ENCODE measurements at places on chromosomes 16 and 17.

GRCh38 chr16:57500578-57501111, 14.4 kb upstream of the DOK4 start:
- no peak for DNase-seq

DNA sequence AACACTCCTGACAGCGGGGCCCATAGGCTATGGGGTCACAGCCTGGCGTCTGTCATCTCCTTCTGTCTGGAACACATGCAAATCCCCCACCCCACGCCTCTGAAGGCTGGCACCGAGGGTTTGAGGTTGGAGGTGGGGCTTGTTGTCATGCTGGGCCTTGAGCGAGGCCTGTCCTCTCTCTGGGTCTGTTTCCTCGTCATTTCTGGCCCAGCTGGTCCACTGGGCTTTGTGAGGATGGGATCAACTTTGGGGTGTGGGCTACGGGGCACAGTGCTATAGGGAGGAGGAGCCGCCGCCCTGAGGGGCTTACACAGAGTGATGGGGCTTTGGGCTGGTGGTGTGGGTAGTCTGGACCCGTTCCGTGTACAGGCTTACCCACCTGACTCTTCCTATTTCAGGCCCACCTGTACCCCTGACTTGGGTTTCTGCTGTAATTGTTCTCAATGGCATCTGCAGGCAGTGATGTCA, 87.5 kb downstream of the AMFR start:
- DNase-seq: no peak

DNA sequence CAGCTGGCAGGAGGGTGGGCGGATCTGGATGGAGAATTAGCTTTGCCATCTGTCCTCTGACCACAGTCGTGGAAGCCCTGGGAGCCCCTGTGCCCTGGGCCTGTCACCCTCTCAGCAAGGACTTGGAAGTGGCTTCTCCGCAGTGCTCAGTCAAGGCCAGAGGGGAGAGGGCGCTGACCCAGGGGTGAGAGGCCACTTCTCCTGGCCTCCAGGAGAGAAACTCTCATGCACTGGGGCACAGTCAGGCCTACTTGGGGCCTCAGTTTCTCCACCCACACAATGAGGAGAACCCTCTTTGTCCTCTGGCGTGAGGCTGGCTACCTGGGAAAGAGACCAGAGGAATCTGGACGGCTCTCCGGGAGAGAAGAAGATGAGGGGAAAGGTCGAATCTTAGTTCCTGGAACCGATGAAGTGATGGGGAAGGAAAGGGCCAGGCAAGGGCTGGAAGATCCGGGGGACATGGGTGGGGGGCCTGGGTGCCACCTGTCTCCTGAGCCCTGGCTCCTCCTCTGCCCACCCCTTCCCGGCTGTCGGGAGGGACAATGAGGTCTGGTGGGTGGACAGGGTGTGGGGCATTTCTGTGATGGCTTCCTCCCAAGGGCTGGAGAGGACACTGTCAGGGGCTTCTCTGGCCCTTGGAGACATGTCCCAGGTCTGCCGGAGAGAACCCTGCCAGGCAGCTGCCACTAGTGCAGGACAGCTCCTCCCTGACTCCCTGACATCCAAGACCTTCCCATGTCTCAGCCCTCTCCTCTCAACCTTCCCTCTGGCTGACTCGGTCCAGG, 9.0 kb upstream of the ARHGAP27 start:
- DNase-seq: no peak

DNA sequence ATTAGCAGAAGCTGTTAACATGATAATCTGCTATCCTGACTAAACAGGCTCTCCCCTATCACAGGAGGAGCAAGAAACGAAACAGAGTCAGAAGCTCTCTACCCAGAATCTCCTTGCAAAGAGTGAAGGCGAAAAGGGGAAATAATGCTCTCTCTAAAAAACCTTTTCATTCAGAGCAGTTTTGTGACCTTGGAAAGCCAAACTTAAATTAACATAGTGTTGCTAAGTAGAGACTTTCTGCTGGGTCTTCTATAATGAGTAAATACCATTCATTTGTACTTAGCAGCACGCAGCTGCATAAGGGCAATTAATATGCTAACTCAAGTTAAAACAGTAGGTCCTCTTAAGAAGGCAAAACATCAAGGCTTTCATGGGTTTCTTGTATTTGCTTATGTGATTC, 101.7 kb upstream of the GPR139 start:
- DNase-seq: no peak

DNA sequence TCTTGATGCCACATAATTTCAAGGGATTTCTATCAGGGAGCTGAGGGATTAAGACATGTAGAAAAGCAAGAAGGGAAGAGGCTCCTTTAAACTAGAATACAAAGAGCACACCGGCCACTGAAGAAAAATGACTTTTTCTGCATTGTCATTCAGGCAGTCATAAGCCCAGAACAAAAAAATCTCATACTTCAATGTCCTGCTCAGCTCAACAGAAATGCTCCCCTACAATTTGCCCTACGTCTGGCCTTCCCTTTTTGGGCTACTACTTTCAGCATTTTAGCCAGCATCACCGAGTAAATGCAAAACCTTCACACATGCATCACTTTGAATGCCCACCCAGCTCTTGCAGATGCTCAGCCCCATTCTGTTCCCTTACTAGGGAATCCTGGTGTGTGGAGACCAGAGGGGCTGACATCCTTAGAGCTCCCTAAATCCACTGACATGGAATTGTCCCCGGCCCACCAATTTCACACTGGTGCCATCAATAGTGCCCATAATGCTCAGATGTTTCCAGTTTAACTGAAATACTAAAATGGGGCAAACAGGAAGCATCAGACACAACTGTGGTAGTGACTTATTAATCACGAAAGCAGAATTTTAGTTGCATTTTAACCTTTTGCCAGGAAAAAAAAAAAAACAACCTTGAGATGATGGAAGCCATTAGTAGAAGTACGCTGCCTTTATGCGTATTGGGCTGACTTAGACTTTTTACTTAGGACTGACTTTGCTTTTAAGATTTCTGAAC, 2.7 kb downstream of the MAP3K14 start:
- DNase-seq: no peak

DNA sequence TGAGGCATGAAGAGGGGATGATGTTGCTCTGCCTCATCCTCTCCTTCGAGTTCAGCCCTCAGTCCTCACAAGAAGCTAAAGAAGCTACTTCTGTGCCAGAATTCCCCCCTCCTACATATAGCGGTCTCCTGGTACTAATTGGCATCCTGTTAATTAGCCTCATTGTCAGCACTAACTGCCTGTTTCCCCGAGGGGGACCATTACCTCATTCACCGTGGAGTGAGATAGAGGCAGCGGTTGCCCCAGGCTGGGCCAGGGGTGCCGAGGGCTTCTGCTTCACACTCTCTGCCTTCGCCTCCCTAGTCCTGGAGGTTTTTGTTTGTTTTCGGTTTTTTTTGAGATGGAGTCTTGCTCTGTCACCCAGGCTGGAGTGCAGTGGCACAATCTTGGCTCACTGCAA, 5.7 kb upstream of the MINK1 start:
- no peak for DNase-seq

- no peak for DNase-seq
Measured at GRCh38 chr16:12754824-12755543, 48.7 kb downstream of the CPPED1 start.

DNA sequence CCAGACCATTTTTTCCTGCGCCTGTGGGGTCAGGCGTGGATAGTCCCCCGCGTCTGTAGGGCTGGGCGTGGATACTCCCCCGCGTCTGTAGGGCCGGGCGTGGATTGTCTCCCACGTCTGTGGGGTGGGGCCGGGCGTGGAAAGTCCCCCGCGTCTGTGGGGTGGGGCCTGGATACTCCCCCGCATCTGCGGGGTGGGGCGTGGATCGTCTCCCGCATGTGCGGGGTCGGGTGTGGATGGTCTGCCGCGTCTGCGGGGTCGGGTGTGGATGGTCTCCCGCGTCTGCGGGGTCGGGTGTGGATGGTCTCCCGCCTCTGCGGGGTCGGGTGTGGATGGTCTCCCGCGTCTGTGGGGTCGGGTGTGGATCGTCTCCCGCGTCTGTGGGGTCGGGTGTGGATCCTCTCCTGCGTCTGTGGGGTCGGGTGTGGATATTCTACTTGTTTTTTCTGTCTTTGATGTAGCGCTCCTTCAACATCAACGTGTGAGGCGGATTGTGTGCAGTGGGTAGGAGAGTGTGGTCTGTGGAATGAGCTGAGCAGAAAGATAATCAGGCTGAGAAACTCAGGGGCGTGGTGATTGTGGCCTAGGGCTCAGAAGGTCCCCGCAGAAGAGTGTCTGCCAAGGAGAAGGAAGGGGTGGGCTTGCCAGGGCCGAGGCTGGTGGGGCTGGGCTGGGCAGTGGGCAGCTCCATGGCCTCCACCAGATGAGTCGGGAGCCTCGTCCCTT, 3.2 kb downstream of the GNPTG start:
- DNase-seq: no peak

DNA sequence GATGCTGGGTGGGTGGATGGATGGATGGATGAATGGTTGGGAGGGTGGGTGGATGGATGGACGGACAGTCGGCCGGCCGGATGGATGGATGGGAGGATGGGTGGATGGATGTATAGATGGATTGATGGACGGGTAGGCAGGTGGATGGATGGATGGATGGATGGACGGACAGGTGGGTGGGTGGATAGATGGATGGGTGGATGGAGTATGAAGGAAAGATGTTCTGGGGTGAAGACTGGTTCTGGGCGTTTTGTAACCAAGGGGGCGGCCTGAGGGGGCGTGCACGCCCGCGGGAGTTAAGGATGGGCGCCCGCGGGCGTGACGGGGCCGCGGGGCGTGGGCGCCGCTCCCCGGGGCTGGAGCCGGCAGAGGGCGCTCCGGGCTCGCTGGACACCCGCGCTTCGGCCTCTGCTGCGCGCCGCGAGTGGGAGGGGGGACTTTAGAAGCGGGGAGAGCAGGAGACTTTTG, at the start of gene NECAB2:
Gene NECAB2 (plus strand): TSS at position 407 of the 468 bp plus-strand sequence. CDS start 405 bp downstream, outside the sequence.
- DNase-seq: no peak

- peak; percentile 73 for DNase-seq
Measured at GRCh38 chr17:81577278-81578000, 25.3 kb upstream of the FAAP100 start.

DNA sequence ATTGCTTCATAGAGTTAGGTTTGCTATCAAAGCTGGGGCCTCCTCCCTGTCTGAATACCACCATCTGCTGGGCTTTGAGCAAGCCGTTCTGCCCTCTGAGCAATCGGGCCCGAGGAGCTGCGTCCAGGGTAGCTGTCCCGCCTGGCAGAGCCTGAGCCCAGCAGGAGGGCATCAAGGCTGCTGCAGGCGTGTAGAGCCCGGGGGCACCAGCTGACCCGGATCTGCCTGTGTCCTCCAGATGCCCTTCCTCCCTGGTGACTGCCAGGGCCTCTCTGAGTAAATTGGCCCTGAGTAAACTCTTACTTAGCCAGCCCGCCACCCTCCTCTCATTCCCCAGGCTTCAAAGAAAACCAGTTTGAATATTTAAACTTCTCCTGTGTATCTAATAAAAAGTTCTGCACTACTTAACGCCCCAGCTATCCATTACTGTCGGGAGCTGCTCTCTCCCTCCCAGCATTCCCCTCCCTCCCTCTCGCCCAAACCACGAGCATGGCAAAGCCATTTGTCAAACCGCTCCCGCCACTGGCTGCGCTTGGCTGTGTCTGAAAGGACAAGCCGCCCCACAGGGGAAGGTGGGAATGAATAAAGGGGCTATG, 16.4 kb downstream of the CDK5RAP3 start:
- DNase-seq: no peak

DNA sequence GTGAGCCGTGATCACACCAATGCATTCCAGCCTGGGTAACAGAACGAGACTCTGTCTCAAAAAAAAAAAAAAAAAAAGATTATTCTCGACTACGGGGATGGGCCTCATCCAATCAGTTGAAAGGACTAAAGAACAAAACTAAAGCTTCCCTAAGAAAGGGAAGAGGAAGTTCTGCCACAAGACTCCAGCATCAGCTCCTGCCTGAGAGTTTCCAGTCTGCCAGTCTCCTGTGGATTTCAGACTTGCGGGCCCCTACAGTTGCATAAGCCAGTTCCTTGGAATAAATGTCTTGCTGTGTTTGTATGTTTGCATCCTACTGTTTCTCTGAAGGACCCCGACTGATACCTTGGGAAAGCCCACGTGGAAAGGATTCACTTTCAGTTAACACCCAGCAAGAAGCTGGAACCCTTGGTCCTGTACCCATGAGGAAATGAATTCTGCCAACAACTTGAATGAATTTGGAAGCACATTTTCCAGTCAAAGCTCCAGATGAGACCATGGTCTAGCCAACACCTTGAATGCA, 26.3 kb upstream of the FZD2 start:
- peak; percentile 49 for DNase-seq

DNA sequence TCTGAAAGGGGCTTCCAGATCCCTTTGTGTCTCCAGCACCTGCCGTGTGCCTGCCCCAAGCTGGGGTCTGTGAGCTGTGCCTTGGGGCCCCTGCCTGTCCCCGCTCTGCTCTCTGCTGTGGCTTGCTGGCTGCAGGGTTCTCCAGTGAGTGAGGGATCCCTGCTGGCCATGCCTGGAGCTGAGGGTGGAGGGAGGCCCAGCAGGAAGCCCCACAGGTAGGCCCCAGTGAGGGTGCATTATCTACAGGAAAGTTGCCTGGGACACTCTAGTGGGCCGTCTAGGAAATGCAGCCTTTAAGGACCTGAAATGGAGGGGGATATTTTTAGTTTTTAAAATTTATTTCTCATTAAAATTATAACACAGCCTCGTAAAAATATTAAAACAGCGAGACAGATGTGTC, 50.9 kb downstream of the JPH3 start:
- no peak for DNase-seq

DNA sequence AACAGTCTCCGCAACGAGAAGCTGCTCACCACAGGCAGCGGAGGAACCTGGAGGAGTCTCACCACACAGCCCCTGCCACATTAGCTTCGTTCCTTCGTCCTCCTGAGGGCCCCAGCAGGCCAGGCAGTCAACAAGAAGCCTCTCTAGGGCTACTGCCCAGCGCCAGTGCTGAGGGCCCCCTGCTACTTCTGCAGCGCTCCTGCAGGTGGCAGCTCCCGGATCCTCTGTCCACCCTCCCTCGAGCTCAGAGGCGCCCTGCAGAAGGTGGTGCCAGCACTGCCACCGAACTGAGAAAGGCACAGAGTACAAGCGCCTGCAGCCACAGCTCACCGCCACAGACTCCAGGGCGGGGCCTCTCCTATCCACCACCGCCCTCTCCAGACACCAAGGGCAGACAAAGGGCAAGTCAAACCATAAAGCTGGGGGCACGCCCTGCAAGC, 27.3 kb downstream of the KDM8 start:
- DNase-seq: peak; percentile 92

DNA sequence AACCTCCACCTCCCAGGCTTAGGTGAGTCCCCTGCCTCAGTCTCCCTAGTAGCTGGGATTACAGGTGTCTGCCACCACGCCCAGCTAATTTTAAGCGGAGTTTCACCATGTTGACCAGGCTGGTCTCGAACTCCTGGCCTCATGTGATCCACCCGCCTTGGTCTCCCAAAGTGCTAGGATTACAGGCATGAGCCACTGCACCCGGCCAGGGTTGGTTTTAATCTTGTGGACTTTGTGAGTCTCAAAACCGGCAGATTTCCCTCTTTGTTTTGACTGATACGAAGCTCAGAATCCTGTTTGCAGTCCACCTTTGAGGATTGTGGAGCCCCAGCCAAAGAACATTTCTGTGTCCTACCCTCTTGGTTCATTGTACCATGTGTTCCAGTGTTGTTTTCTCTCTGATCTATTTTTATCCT, 16.4 kb upstream of the CPSF4L start:
- no peak for DNase-seq

- no peak for DNase-seq
Measured at GRCh38 chr17:63476854-63477479, at the start of gene ACE. Gene ACE (plus strand): TSS chr17:63477061. CDS start chr17:63477095, 34 bp downstream.

GRCh38 chr17:16962804-16963203, 9.1 kb downstream of the TNFRSF13B start:
- no peak for DNase-seq

- peak; percentile 88 for DNase-seq
Measured at GRCh38 chr17:81710514-81711308, 1.4 kb upstream of the SLC25A10 start.
